Skeletal muscle cell (primary cell): ENCODE measurements at places on chromosomes 7 and 10.

DNA sequence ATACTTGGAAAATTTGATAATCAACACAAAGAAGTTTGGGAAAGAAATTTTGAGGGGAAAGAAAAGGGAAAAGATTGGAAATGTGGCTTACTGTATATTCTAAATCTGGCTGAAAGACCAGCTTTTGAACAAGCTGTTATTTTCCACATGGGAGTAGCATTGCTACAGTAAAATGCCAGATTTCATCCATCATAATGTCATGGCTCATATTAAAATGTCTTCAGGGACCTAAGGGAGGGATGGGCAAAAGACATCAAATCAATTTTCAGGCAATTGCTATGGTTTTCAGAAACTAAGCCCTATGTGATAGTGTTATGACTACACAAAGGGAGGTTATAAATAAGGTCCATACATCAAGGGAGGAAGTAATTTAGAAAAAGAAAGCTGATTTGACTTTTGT lies 1116.9 kb upstream of the CELF2 start:
- DNase-seq = no peak

GRCh38 chr7:23106057-23106822 lies 655 bp downstream of the KLHL7 start:
- no peak for DNase-seq

- DNase-seq = no peak
Observed at GRCh38 chr7:34371922-34372321, 286.1 kb upstream of the NPSR1 start.

- DNase-seq = peak; percentile 65
Observed at GRCh38 chr7:84247591-84247990, 53.0 kb upstream of the SEMA3A start.

- no peak for DNase-seq
Observed at GRCh38 chr10:71964743-71965515, 734 bp downstream of the CHST3 start.

- DNase-seq = no peak
Observed at GRCh38 chr7:121266307-121266894, 62.4 kb upstream of the WNT16 start.

GRCh38 chr10:95406651-95407280 lies 116.0 kb upstream of the PDLIM1 start:
- no peak for DNase-seq

DNA sequence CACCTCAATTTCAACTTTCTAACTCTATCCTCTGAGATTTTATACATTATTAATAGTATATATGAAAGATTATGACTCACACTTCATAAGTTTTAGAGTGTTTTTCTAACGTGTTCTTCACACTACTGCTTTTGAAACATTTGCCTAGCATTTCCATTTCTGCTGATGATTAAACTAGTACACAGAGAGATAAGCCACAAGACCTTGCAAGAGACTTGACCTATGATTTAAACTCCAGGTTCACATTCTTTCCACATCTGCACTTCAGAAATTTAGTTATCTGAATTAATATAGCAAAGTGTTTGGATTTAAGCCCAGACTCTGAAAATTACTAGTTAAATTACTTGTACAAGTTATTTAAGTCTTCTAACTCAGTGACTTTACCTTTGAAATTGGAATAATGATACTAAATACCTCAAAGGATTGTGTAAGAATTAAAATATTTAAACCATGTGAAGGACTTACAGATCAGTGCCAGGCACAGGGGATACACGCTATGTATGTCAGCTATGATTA lies 66.6 kb downstream of the PCLO start:
- DNase-seq = no peak

DNA sequence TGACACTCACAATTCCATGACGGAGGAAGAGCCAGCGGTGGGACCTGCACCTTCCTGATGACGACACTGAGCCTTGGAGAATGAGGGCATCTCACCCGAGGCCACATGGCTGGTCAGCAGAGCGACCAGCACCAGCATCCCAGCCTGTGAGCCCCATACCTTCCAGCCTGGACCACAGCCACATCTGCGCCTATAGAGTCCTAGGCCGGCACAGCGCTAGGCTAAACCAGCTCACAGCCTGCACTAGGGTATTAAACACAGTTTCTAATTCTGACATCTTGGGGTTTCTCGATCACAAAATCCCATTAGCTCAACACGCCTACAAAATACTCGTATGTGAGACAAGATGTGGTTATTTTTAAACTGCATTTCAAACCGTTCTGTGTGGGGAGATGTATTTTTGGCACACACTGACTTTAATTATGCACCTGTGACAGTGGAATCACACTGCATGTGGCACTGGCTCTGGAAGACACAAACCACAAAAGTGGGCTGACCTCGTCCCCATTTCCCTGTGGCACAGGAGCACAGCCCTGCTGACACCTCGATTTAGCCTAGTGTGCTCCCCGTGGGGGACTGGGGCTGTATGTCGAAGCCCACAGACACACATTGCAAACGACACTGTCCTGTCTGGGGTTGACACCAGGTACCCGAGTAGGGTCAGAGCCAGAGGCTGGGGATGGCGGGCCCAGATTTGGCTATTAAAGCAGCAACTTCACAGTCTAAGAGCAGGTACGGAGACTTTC lies 32.5 kb downstream of the CPXM2 start:
- no peak for DNase-seq

- DNase-seq = no peak
Observed at GRCh38 chr10:17817316-17817715, 8.2 kb downstream of the MRC1 start.

GRCh38 chr10:33113466-33113865 lies 155.4 kb upstream of the ITGB1 start:
- DNase-seq = peak; percentile 83

DNA sequence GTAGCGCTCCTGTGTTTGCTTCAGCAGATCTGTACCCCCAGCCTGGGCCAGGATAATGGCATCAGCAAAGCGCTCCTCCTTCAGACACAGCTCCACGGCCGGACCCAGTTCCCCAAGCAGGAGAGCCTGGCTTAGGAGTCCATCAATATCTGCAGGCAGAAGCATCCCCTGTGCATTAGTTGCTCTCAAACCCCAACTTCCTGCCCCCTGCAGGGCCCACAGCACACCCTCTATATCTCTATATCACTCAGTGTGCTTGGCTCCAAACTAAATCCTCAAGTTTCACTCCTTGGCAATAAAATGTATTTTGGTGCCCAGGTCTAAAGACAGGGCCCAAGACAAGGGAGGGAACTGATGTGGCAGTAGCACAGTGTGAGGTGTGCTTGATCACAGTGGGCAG lies 21.6 kb downstream of the SEC31B start:
- no peak for DNase-seq

DNA sequence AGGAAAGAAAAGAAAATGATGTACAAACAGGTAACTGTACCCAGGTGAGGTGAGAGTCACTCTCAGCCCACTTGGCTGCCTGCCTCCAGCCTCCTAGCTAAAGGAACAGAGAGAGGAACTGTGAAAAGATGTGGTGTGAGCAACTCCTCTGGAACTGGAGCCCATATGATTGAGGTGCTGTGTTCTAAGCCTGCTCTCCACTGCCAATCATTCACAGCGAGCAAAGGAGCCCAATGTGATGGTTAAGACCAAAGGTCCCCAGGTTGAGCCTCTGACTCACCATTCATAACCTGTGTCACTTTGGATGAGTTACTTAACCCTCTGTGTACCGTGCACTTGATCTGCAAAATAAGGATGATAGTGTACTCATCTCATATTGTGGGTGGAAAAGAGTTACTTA lies 868.1 kb upstream of the AUTS2 start:
- DNase-seq = no peak

- DNase-seq = peak; percentile 66
Observed at GRCh38 chr7:14836571-14837189, 65.9 kb downstream of the DGKB start.

DNA sequence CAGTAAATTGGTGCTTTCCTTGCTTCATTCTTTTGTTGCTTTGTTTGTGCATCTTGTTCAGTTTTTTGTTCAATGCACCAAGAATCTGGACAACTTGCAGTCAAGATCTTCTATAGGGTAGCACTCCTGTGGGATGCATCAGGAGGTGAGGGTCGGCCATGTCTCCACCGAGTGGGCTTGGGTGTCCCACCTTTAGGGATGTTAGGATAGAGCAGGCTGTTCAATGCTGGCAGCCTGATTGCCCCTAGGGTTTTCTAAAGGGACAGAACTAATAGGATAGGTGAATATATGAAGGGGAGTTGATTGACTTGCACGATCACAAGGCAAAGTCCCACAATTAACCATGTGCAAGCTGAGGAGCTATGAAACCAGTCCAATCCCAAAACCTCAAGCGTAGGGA lies 109.9 kb downstream of the GLRX3 start:
- DNase-seq = no peak

GRCh38 chr7:129279757-129280156 lies 54.9 kb downstream of the AHCYL2 start:
- no peak for DNase-seq

DNA sequence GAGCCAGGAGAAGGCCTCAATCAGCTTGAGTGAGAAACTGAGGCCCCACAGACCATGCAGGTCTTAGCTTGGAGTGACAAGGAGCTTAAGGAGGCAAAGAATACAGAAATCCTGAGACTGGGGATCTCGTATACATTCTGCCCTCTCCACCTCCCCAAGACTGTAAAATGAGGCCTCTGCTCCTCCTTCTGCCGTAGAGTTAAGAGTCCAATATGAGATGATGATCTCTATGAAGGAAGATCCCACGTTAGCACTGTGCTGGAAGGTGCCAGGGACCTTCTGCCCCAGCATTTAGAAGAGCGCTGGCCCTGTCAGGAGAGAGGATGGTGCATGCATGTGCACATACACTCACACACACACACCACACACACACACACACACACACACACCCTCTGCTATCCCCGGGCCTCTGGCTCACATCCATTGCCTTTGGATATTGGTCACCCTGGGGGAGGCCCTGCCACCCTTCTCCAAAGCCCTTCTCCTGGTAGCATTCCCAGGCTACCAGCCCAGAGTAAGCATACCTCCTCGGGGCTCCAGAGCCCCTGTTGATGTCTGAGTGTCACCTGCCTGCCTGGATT lies 15.0 kb downstream of the ZCCHC24 start:
- no peak for DNase-seq

- no peak for DNase-seq
Observed at GRCh38 chr7:1054861-1055450, 10.6 kb downstream of the GPR146 start.

DNA sequence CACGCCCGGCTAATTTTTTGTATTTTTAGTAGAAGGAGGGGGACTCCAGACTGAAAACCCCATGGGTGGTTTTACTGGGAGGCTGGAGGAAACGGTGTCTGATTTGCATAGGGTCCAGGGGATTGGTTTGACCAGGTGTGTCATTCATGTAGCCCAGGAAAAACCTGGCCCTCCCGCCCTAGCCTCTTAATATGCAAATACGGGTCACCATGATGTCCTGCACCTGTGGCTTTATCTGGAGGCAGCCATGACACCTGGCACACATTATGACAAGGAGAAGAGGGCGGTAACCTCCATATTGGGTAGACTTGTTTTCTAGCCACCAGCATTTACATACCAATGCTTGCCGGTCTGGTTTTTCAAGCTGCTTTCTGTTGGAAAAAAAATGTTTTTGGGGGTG lies 68.0 kb downstream of the TRIL start:
- DNase-seq = no peak

- DNase-seq = no peak
Observed at GRCh38 chr7:88480896-88481295, 174.2 kb upstream of the STEAP4 start.

DNA sequence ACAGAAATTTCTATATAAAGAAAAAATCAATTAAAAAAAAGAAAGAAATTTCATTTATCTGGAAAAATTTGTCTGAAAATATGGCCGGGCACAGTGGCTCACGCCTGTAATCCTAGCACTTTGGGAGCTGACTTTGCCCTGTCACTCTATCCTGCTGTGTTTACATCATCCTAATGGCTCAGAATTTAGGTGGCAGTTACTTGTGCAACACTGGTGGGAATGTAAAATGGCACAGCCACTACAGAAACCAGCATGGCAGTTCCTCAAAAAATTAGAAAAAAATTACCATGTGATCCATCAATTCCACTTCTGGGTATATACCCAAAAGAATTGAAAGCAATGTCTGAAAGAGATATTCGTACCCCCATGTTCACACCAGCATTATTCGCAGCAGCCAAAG lies 405.2 kb upstream of the AUTS2 start:
- no peak for DNase-seq

DNA sequence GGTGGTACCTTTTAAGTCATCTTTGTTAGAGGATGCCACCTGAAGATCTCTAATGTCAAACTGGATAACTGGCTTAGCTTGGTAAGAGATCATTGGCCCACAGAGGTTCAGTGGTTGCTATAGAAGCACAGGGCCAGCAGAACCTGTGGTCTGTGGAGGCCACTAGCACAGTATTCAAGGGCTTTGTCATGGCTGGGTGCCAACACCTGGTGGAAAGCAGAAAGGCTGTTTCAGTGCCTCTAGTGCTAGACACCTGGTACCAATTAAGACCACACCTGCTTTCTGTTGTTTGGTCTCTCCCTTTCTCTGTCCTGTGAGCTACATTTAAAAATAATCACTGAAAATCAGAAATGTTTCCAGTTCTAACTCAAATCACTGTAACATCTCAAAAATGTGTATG lies 10.0 kb upstream of the PCGF5 start:
- no peak for DNase-seq

GRCh38 chr7:155860840-155861479 lies 48.7 kb upstream of the SHH start:
- DNase-seq = peak; percentile 54

GRCh38 chr7:135355377-135356048 lies 121.9 kb downstream of the STRA8 start:
- no peak for DNase-seq

GRCh38 chr7:80216996-80217842 lies 82.6 kb downstream of the GNAI1 start:
- no peak for DNase-seq

DNA sequence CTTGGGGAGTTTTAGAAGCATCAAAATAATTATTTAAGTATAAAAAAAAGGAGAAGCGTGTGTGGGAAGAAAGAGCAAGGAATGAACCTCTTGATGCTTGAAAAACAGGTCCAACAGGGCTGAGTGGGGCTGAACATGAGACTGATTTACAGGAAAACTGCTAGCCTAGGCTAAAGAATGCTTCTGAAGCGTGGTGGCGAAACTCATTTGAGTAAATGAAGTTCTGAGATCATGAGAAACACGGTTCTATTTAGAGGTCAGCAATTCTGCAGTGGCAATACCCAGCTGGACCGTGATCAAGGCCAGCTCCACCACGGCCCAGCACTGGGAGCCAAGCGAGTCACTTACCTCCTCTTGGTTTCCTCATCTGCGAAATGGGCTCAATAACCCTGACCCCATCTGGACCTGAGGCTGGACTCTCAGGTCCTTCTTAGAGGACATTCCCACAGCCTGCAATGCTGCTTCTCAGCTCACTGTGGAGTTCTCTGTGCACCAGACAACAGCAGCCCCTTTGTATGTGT lies 140.1 kb upstream of the ADAM12 start:
- DNase-seq = no peak

DNA sequence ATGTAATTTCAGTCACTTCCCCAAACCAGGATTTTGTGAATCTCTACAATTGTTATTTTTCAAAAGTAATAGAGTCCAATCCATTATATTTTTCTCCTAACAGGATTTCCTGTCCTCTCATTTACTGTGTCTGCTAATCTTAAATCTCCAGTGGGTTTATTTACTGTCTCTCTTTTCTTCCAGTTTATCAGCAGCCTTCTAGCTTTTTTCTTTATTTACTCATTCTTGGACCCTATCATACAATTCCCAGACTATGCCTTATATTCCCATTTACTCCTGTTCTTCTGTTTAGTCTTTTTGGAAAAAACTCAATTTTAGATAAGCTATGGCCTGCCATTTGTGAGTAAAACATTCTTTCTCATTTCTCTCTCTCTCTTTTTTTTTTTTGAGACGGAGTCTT lies 94.7 kb downstream of the STK31 start:
- no peak for DNase-seq

GRCh38 chr7:28433699-28434219 lies 21.4 kb downstream of the CREB5 start:
- peak; percentile 25 for DNase-seq

GRCh38 chr7:128030654-128031611 lies at the start of gene LRRC4:
Gene LRRC4, minus strand, starts transcription at chr7:128031437. Its CDS starts 797 bp downstream, at chr7:128030640.
- no peak for DNase-seq
